ENCODE measurements at places on chromosomes 11 and 22. TPM values are rescaled to one million over a fixed set of nuclear protein-coding genes. Genes with fewer than 3 reads are reported as not detected.

The IGSF22 gene
- total RNA-seq = under 0.01 TPM

The CNGA4 gene
- total RNA-seq = not detected

The GAL3ST1 gene
- not detected for total RNA-seq

The LRRC4C gene
- total RNA-seq = not detected

The CNIH2 gene
- 0.70 TPM for total RNA-seq

The CCDC116 gene
- total RNA-seq = not detected

The XRRA1 gene
- total RNA-seq = 0.45 TPM

The OR52I2 gene
- not detected for total RNA-seq

The CARNS1 gene
- 0.09 TPM for total RNA-seq

The SCN4B gene
- total RNA-seq = 1.2 TPM

The GNG3 gene
- not detected for total RNA-seq

Data from esophagus squamous epithelium (tissue), 5 donors.